ENCODE measurements at places on chromosomes 2 and 18. TPM values are rescaled to one million over a fixed set of nuclear protein-coding genes. Genes with fewer than 3 reads are reported as not detected.

Gene MYO7B
- total RNA-seq: not detected

Gene SP140
- under 0.01 TPM for total RNA-seq

Gene GNAL
- total RNA-seq: 0.65 TPM

Gene ITPRID2
- 142 TPM for total RNA-seq

Gene REEP1
- not detected for total RNA-seq

Gene GRB14
- 0.71 TPM for total RNA-seq

Gene B3GNT7
- under 0.01 TPM for total RNA-seq

Gene TCF4
- 63.3 TPM for total RNA-seq

Gene DHRS9
- total RNA-seq: 0.09 TPM

Gene SPATA3
- total RNA-seq: not detected

All from smooth muscle cell of bladder (primary cell).